ENCODE measurements at places on chromosomes 12 and 14.

- DNase-seq = no peak
Observed at GRCh38 chr12:9365296-9365695, 157.1 kb upstream of the PZP start.

- DNase-seq = no peak
Observed at GRCh38 chr14:96688629-96689028, 108.6 kb upstream of the VRK1 start.

- no peak for DNase-seq
Observed at GRCh38 chr12:118591-118990, 52.0 kb downstream of the IQSEC3 start.

DNA sequence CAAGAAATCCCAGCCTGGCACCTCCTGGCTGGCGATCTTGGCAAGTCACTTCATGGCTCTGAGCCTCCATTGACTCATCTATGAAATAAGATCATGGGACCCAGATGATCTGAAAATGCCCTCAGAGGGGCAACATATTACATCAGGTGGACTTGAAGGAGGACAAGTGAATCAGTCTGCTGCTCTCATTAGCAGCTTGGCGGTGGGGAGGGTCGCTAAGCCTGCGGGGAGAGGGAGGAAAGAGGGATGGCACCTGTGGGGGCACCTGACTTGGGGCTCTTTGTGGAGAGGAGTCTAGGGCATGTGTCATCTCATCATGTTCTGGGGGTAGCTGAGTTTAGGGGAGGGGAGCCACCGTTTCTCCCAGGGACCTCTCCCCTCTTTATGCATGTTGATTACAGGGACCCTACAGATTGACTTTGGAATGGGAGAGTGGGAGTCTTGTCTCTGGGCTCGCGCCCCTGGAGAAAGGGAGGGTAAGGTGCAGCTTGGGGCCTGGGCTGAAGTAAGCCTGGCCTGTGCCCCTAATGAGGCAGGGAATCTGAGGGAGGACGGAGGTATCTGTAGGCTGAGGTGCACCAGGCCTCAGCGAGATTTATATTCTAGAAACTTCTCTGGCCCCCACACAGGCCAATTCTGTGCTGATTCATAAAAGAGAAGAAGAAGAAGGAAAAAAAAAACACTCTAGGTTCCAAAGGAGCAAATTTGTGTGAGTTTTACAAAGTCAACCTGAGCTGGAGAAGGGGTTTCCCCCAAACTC is 29.3 kb upstream of the BATF start:
- DNase-seq = no peak

DNA sequence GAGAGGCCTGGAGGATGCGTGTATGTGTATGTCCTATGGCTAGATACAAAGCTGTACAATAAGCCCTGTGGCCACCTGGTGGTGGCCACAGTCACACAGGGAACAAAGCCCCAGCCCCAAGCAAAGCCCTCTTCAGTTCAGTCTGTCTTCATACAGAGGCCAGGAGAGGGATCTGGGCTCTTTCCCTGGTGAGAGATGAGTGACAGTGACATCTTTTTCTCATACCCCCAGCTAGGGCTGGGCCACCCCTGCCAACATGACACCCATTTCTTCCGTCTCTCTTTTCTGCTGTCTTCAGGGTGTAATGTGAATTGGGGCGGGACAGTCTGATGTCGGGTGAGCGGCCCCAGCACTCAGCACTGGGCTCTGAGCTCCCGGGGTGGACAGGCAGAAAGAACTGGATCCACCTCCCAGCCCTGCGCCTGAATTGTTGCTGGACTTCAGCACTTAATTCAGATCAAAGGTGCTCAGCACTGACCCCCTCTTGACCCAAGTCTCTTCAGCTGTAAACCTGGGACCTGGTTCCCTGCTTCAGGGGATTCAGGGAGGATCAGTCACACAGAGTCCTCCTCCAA is 59.8 kb downstream of the SERPINA3 start:
- DNase-seq = no peak

DNA sequence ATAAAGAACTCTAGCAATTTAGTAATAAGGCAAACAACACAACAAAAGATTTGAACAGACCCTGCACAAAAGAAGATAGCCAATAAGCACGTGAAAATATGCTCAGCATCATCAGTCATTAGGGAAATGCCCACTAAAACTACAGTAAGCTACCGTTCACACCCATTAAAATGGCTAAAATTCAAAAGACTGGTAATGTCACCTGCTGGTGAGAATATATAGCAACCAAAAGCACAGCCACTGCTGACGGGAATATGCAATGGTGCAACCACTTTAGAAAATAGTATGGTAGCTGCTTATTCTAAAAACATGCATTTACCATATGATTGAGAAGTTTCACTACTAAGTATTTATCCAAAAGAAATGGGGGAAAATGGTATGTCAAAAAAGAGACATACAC is 74.9 kb downstream of the DPF3 start:
- no peak for DNase-seq

DNA sequence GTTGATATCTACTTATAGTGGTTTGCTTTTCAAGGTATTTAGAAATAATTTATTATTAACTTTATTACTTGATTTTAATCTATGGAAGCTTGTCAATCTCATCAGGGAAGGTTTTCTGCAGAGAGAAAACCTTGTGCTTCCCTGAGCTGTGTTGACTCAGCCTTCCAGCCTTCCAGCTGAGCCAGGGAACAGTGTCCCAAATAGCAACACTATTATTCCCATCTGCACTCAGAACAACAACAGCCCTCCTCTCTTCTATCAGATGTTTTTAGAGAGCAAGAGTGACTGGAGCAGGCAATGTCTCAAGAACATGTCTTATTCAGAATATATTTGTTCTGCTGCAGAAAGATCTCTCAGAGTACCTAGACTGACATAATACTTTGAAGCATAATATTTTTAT is 389.9 kb upstream of the GARIN6 start:
- no peak for DNase-seq

GRCh38 chr12:232731-233614 is 19.0 kb upstream of the SLC6A12 start:
- DNase-seq = no peak

GRCh38 chr14:21771671-21772070 is 98.1 kb upstream of the OR4E1 start:
- DNase-seq = no peak

GRCh38 chr12:92021666-92022035 is 124.0 kb downstream of the BTG1 start:
- no peak for DNase-seq

DNA sequence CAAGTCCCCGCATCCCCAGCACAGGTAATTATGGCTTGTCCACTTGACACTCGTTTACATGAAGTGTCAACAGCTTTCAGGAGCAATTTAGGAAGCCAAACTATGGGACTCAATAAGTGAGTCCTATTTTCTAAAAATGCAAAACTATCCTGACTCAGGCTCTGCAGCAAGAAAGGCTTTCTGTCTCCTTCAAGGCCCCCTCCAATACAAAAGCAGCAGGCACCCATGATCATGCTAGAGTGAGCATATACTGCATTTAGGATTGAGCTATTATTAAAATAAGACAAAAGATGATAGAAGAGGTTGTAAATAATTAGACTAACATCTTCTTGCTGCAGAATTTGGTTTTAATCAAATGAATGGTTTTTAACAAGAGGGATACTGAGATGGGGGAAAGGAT is 3.2 kb downstream of the SIX6 start:
- no peak for DNase-seq

GRCh38 chr12:4245446-4245845 is 28.1 kb upstream of the CCND2 start:
- DNase-seq = no peak

DNA sequence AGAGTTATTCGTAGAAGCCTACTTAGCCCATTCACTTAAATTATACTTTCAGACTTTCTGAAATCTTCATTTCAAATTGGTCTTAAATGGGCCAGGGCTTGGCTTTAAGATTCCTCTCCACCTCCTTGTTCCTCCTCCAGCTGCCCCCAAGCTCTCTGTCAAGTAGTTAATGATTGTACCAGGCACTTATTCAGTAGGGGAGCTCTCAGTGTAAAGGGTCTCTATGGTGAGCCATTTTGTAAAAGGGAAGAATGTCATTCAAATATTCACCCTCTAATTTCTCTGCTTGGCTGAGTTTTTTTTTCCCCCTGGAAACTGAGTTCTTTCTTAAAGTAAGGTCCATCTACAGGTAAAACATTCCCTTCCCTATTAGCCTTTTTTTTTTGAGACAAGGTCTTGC is 96.6 kb downstream of the SUDS3 start:
- no peak for DNase-seq

- DNase-seq = no peak
Observed at GRCh38 chr12:109222496-109222895, 86.6 kb downstream of the FOXN4 start.

GRCh38 chr14:74133833-74134481 is 49.2 kb downstream of the LIN52 start:
- no peak for DNase-seq

DNA sequence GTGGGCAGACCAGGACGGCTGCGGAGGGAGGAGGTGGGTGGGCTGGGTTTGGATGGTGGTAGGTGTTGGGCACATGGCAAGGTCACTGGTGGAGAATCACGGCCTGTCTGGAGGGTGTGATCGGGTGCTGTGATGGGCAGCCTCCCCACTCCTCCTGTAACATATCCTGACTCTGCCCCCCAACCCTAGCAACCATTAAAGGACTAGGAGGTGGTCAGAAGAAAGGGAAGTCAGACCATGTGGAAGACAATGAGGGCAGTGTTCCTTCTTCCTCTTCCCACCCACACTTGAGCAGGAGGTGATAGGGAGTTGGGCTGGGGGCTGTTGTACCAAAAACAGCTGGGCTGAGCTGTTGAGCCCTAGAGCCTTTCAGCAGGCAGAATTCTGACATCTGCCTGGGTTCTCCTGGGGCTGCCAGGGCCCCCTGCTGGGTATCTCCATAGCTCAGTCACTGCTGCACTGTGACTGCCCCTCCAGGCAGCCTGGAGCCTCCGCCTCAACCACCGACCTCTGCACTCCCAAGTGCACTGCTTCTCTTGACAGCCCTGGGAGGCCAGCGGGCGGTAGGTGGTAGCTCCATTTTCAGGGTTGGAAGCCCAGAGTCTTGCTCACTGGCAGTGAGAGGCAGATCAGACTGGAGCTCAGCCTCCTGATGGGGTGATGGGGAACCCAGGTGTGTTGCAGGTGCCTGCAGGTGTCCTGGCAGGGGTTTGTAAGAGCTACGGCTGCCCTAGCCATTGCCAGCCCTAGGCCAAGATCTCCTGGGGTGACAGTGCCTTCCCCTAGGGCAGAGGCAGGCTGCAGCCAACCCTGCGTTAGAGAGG is 15.4 kb downstream of the VASH1 start:
- no peak for DNase-seq

DNA sequence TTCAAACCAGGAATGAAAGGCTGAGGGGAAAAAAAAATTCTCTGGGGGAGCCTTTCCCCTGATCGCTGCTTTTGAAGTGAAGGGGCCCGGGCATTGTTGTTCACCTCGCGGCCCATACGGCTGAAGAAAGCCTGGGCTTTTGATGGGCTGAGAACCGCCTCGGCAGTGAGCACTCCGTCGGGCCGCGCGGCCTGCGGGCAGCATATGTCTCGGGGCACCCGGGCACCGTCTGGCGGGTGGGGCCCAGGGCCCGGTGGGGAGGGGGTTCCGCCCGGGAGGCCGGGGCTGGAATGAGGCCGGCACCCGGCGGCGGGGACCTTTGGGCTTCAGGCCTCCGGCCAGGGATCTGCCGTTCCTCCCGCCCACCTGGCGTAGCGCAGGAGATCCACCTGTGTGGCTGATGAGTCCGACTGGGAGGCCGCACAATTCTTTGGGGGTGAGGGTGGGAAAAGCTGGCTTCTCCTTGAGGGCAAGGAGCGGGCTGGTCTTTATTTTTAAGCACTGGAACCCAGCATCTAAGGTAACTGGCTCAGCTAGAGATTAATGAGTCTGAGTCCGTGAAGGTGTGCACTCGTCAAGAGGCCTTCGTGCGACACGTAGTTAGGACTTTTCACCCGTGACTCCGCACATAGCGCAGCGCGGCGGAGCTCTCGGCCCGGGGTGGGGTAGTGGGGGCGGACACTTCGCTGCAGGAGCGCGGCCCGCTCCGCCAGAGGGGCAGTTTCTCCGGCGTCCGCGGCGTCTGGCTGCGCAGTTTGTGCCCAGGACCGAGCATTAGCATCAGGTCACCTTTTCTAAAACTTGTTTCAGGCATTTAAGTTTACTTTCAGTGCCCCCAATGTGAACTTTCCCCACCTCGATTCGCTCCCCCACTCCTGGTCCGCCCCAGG is 10.6 kb downstream of the FOXA1 start:
- no peak for DNase-seq

GRCh38 chr12:104304261-104305009 is 896 bp downstream of the EID3 start:
- no peak for DNase-seq

GRCh38 chr14:22837750-22838538 is 1.6 kb downstream of the MMP14 start:
- no peak for DNase-seq

GRCh38 chr12:93230326-93230720 is 147.4 kb upstream of the NUDT4 start:
- DNase-seq = no peak

- no peak for DNase-seq
Observed at GRCh38 chr12:113329022-113329790, 5.7 kb downstream of the SLC8B1 start.

- DNase-seq = no peak
Observed at GRCh38 chr12:28388879-28389278, 198.6 kb downstream of the CCDC91 start.

DNA sequence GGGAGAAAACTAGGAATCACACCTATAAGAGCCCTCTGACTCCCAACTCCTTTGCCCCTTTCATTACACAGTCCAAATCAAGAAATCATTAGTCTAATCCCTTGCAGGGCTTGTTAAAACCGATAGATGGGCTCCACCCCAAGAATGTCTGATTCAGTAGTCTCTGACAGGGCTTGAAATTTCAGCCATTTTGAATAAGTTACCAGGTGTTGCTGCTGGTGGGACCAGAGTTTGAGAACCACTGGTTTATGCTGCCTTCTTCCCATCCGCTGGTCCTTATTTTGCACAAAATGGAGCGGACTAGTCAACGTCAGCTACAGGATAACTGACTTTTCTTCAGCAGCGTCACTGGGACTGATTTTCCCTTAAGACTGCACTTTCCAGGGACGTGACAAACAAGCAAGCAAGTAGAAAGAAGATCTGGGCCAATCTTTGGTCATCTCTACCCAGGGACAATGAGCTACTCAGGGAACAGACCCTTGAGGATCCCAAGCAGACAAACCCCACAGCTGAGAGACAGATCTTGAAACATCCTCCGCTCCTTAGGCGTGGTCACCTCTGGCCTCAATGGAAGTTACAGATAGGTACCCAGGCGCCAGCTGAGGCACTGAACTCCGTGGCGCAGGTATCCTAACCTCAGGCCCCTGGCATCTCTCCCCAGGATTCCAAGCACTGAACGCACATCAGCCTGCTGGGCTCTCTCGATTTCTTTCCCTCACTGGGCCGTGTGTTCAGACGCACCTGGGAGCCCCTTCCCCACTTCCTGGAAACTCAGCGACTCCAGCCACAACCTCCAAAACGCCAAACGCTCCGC is 900 bp downstream of the KCTD10 start:
- no peak for DNase-seq

- DNase-seq = no peak
Observed at GRCh38 chr14:70716958-70717357, 75.2 kb downstream of the TTC9 start.

DNA sequence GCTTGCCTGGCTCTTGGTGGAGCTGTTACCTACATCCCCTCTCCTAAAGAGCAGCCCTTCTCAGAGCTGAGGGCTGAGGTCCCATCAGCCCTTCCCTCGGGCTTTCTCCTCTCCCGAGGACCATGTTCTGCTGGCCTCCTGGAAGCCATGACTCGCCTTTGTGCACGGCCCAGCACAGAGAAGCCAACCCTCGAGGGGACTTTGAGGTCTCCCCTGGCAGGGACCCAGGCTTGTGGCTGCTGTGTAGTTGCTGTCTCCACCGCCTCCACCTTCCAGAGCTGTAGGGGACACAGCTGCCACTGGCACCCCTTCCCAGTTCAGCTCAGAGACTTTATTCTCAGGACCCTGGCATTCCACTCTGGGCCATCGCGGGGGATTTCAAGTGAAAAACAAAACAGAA is 22.9 kb upstream of the CCND2 start:
- DNase-seq = no peak
